Activated T-helper 1 cell treated with anti-CD3 and anti-CD28 coated beads, Interleukin-2, amount 50 U/mL, for 16 hours (primary cell): ENCODE measurements at places on chromosomes 6 and 20.

- no peak for DNase-seq
These were observed 296.1 kb downstream of the TFAP2C start for GRCh38 chr20:56925082-56925830.

DNA sequence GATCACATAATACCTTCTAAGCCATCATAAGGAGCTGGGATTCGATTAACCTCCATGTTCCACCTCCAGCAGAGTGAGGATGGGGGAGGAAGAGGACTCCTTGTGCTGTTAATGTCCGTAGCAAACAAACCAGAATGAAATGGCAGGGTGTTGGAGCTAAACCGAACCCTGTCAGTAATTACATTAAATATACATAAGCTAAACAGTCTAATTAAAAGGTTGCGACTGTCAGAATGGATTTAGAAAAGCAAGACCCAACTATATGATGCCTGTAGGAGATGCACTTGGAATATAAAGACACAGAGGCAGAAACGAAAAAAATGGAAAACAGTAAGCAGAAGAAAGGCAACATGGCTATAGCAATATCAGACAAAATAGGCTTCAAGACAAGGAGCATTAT, 13.2 kb downstream of the PREX1 start:
- DNase-seq = no peak

DNA sequence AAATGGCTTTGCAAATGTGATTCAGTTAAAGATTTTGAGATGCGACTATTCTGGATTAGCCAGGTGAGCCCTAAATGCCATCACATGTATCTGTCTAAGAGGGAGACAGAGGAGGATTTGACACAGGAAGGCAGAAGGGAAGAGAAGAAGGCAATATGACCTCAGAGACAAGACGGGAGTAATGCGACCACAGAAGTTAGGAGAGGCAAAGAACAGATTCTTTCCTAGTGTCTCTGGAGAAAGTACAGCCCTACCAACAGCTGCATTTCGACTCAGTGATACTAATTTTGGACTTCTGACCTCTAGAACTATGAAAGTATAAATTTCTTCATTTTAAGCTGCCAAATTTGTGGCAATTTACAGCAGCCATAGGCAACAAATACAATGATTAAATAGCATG, 24.2 kb upstream of the TPD52L1 start:
- no peak for DNase-seq

DNA sequence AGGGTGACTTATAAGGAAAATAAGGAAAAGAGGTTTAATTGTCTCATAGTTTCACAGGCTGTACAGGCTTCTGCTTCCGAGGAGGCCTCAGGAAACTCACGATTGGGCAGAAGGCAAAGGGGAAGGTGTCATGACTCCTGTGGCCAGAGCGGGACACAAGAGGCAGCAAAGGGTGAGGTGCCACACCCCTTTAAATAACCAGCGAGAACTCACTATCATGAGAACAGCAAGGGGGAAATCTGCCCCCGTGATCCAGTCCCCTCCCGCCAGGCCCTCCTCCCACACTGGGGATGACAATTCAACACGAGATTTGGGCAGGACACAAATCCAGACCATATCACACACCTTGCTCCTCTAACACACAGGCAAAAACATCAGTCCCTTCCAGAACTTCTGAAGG, 254.0 kb downstream of the DLL1 start:
- no peak for DNase-seq

DNA sequence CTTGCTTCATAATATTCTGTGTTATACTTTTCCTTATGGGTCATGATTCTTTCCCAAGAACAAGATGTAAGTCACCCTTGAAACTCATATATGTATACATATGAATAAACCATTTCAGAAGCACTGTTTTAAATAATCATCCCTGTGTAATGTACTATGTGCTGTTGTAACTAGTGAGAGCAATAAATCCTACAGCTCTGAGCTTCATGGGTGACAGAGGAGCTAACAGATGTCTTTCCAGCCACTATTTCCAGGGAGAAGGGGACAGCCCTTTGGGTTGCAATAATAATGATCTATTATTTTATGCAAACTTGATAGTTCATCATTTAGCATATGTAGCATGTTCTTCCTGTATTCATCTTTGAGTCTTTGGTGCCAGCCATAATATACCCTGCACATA, 342.8 kb downstream of the KIF16B start:
- DNase-seq = no peak

- DNase-seq = no peak
These were observed 115.7 kb downstream of the CD109 start for GRCh38 chr6:73811706-73812105.

- DNase-seq = no peak
These were observed 194.9 kb upstream of the ZNF184 start for GRCh38 chr6:27667657-27668441.

- DNase-seq = no peak
These were observed 8.5 kb downstream of the ACSS1 start for GRCh38 chr20:25049261-25050060.

- DNase-seq = no peak
These were observed 104.8 kb downstream of the NCOA3 start for GRCh38 chr20:47606414-47606982.

DNA sequence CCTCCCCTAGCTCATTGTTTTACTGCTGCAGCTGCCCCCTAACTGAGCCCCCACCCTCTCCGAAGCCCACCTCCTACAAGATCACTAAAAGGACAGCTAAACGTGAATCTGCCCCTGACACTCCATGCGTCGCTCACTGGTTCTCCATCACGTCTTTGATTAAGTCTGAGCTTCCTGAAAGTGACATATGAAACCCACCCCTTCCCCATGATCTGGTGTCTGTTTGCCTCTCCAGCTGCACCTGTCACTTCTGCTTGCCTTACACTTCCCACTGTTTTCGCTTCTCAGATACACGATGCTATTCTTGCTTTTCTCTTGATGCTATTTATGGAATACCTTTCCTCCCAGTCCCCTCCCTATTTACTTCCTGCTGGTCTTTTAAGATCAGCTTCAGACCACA, 8.0 kb upstream of the PERP start:
- no peak for DNase-seq

- no peak for DNase-seq
These were observed 29.9 kb upstream of the SMOC2 start for GRCh38 chr6:168411130-168411529.

DNA sequence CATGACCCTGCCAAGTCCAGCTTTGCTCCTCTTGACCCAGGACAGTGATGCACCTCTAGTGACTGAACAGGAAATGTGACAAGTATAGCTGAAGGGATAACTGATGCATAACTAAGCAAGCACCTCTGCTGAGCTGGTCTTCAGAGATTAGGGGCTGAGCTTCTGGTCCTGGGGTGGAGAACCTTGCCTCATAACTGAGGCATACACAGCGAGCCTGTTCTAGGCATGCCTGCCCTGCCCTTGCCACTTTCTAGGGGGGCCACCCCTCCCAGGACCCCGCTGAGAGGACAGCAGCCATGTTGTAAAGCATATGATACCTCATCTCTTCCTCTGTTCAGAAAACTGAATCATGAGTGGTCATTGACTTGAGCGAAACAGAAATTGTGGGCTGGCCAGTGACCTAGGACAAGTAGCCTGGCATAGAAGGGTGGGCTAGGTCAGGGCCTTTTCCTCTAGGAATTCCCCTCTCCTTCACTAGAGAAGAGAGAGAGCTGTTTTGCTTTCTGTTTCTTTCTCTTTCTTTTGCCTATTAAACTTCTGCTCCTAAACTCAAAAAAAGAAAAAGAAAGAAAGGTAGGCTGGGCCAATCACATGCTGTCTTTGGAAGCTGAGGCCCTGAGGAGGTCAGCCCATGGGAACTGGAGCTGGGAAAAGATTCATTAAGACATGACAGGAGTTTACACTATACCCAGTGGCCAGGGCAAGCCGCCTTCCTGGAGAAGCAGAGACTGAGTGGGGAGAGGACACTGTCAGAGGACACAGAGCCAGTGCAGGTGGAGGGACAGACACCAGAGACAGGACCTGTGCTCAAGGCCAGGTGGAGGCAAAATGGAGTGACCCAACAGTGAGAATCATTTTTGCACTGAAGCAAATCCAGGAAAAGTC, 23.1 kb downstream of the ALDH5A1 start:
- no peak for DNase-seq

- no peak for DNase-seq
These were observed 61.4 kb downstream of the SCAND1 start for GRCh38 chr20:35892871-35893270.

DNA sequence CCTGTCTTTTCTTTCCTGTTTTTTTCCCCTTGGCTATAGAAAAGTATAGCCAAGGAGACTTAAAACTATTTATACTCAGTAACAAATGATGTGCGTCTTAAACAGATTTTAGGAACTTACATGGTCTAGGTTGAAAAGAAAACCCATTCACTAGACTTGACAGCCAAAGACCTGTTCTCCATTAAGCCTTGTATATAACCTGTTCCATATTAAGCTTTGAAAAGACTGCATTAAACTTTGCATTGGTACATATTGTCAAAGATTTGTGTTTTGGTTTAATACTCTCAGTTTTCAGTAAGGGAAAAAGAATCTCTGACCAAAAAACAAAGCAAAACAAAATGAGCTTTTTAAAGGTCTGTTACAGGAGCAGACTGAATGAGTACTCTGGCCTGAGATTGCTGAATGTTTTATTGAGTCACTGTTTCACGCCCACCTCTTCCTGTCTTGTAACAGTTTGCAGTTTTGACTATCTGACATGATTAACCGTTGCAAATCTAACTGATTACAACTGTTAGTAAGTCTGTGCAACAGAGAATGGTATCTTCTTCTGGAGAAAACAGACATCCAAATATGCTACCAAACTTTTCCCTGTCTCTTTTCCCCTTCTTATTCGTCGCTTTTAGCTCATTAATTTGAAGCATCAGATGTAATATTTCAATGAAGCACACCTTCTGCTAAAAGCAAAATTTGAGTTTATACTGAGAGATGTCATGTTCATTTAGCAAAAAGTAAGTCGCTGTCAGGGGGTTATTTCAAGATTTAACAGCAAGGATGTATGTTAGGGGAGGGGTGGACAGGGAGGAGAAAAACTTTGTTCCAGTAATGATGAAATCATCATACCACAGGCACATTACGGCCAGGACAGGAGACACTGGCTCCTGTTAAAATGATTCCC, 59.1 kb upstream of the SUPT3H start:
- no peak for DNase-seq

DNA sequence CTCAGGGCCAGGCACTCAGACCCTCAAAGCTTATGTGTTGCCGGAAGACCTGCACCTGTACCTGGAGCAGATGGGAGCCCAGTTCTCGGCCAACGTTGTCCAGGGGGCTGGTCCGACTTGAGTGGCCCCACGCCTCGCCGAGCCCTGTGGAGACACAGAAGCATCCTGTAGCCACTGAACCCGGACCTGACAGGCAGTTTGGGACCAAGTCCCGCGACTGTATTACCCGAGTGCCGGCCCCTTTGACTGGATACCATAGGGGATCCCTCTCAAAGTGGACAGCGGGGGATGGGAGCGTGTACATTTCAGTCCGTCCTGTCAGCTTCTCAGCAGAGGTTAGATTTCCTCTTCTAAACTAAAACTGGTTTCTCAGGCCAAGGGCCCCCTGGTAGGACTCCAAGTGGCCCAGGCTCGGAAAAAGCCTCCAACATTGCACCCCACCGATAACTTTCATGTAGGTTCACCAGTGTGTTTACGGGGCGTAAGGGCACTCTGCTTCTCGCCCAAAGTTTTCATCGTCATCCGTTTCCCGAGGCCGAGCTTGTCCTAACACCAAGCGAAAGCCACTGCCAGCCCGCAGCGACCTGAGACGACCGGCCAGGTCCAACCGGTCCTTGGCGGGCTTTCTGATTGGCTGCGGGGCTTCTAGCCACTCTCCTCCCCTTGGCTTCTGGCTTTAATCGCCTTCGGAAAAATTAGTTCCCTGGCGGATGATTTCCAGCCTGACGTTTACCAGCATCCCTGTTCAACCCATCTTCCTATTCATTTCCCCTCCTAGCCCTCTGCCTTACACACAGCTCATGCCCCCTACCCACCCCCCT, 10.8 kb downstream of the SIM1 start:
- no peak for DNase-seq

GRCh38 chr20:58065508-58066361, 162.7 kb downstream of the ANKRD60 start:
- DNase-seq = no peak

GRCh38 chr20:62918831-62919230, 7.5 kb downstream of the DIDO1 start:
- DNase-seq = no peak

- no peak for DNase-seq
These were observed 100.5 kb downstream of the KIF13A start for GRCh38 chr6:17886891-17887290.

GRCh38 chr6:154996016-154996590, 988 bp downstream of the TIAM2 start:
- DNase-seq = no peak

DNA sequence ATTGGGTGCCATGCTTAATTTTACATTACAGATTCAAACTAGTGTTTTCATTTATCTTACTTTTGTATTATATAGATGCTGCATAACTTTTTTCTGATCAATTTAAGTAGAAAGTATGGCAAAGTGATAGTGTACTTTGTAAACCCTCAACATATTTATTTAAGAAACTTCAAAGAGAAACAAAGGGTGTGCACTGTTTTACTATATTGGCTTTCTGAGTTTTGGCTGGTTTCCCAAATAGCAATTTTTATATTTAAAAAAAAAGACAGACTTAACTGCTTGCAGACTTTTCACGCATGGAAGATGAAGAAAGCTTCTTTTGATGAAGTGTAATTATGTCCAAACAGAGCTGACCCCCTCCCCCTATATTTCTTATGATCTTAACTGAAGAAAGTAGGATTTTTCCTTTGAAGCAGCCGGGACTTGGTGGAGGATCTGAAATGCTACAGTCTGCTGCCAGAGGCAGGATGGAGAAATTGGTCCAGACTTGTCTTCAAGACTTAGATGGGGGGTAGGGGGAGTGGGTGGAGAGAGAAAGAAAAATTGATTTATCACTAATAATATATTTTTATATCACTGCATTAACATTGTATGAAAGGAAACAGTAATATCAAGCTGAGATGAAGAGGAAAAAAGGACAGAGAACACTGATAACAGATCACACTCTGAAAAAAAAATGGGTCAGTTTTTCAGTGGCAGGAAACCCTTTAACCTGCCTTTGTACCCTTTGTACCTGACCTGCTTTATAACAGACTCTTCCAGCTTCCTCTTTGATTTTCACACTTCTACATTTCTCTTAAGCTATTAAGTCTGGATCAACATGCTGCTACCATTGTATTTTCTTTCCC, 56.0 kb upstream of the SUPT3H start:
- no peak for DNase-seq

GRCh38 chr6:122161136-122161535, 238.3 kb upstream of the HSF2 start:
- DNase-seq = no peak

DNA sequence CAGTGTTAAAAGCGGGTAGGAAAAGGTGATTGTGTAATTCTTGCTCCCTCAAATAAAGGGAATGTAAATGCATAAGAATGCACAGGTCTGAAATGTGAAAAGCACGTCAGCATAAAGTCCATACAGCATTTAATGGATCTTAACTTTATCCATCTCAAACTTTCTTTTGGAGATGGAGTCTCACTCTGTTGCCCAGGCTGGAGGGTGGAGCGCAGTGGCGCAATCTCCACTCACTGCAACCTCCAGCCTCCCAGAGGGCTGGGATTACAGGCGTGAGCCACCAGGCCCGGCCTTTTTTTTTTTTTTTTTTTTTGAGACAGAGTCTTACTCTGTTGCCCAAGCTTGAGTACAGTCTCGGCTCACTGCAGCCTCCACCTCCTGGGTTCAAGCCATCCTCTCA, 33.4 kb downstream of the RNASET2 start:
- DNase-seq = no peak

GRCh38 chr6:137010128-137010718, 34.5 kb downstream of the IL20RA start:
- DNase-seq = no peak
